Activated CD8-positive, alpha-beta memory T cell treated with anti-CD3 and anti-CD28 coated beads for 36 hours (primary cell): ENCODE measurements at places on chromosomes 1 and 21. TPM values are rescaled to one million over a fixed set of nuclear protein-coding genes. Genes with fewer than 3 reads are reported as not detected.

Gene SPOCD1
- total RNA-seq: not detected

Gene SLC9C2
- not detected for total RNA-seq

Gene MMP23B
- total RNA-seq: 2.7 TPM

Gene VSIG8
- not detected for total RNA-seq

Gene OR2T29
- not detected for total RNA-seq

Gene FCRL6
- total RNA-seq: 0.21 TPM

Gene FCGR1A
- total RNA-seq: not detected

Gene SLFNL1
- total RNA-seq: 0.11 TPM
